GDM1 (cell line): ENCODE measurements at places on chromosomes 7 and 10.

DNA sequence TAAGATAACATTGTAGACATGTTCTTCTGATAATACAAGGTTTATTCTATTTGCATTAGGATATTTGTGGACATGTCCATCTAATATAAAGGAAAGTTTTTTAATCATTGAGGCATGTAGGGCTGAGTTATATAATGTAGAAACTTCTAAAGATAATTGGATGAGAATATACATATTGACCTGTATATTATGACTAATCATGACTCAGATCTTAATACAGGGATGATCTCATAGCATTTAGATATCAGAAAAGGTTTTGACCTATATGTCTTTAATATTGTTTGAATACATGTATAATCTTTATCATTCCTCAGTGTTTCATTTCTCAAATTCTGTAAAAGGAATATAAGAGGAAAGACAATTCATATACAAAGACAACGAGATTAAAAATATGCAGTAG, 39.2 kb downstream of the CD36 start:
- no peak for DNase-seq

DNA sequence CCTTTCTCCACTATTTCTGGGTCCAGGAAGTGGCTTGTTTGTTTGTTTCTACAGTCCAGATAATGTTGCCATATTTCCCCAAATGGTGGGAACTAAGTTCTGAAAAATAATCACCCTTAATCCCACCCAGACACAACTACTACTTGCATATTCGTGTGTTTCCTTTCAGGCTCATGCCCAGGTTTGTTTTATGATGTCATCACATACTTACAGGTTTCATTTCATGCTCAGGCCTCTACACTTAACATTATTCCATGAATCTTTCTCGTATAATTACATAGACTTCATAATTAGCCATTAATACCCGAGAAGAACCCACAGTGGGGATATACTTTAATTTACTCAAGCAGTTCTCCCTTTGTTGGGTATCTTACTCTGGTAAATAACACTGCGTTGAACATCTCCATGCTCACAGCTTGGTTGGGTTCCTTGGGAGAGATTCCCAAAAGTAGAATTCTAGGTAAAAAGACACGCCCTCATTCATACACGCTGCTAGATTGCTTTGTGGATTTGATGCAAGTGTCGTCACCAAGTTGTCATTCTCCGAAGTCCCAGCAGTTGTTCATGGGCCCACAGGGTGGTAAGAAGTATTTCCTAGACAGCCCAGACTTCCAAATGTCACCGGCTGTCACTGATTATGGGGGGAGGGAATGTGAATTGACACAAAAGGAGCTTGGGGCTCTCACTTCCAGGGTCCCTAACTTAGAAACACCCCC, 42.6 kb downstream of the UNC5B start:
- no peak for DNase-seq

- DNase-seq: no peak
Measured at GRCh38 chr10:88820748-88821401, 18.3 kb downstream of the LIPM start.

DNA sequence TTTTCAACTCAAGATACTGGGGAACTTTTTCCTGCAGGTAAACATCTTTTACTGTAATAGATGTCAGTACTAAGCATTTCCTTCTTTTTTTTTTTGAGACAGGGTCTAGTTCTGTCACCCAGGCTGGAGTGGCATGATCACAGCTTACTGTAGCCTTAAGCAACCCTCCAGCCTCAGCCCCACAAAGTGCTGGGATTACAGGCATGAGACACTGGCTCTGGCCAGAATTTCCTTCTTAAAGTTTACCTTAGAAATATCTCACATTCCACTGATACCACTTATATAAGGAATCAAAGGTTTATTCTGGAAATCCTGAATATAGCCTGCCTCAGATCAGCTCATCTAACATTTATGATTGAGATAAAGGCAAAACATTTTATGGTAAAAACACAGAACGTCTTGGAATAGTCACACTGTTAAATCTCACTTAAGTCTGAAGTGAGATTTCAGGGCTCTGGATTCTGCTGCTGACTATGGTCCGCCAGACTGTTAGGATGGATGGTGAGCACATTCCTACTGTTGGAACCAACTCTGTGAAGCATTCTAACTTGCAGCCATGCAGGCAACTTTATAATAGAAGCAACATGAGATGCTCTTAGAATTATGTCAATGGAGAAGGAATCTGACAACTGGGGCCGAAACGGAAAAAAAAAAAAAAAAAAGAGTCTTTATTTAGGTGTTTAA, 151.9 kb downstream of the ZMYND11 start:
- no peak for DNase-seq

GRCh38 chr10:57948796-57949195, 318.9 kb downstream of the IPMK start:
- no peak for DNase-seq

DNA sequence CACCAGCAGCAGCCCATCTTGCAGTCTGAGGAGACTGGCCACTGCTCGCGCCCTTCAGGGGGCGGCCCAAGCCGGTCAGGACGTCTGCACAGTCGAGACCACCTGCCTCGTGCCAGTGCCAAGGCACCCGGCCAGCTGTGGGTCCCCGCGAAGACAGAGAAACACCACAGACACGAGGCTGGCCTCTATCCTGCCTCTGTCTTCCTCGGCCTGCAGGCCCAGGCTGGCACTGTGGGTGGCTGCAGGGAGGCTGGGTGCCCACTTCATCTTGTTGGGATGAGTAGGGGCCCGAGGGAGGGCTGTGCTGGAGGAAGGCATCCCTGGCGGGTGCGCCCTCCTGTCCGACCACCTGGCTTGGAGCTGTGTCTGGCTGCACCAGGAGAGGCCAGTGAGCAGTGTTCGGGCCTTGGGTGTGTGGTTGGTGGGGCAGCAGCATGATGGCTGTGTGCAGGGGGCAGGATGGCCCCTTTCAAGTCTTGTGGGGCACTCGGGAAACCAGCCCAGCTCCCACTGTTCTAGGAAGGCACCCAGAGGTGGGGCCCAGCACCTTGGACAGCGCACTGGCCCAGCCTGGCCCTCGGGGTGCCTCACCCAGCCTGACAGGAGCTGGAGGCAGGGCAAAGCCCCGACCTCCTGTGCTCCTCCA, 7.3 kb downstream of the DPYSL4 start:
- DNase-seq: no peak

DNA sequence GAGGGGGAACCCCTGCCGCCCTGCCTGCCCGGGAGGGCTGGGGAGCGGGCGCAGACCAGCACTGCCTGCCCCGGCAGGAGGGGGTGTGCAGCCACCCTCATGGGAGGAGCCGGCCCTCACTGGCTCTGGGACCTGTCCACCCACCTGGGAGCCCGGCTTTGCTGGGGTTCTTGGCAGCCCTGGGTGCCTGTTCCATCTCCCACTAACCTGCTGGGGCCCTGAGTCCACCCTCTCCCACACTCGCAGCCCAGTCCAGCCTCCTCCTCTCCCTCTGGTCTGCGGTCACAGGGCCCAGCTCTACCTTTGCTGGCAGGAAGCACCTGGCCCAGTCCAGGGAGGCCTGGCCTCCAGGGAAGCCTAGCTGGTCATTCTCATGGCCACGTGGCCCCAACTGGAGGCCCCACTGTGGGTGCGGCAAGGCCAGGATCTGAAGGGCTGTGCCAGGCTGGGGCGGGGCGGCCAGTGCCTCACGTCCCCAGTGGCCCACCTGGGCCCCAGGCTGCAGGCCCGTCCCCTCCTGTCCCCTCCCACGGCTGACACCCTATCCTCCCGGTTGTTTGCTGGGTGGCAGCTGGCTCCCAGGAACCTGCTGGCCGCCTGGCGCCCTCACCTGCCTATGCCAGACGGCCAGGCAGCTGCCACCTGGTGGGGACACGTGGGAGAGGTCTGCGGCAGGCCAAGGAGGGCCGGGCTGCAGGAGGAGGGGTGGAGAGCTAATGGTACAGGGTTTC, at the start of gene TMEM184A:
TMEM184A (minus strand) TSS at position 393 of the 731 bp plus-strand sequence. CDS start 721 bp downstream, outside the sequence.
- DNase-seq: no peak

DNA sequence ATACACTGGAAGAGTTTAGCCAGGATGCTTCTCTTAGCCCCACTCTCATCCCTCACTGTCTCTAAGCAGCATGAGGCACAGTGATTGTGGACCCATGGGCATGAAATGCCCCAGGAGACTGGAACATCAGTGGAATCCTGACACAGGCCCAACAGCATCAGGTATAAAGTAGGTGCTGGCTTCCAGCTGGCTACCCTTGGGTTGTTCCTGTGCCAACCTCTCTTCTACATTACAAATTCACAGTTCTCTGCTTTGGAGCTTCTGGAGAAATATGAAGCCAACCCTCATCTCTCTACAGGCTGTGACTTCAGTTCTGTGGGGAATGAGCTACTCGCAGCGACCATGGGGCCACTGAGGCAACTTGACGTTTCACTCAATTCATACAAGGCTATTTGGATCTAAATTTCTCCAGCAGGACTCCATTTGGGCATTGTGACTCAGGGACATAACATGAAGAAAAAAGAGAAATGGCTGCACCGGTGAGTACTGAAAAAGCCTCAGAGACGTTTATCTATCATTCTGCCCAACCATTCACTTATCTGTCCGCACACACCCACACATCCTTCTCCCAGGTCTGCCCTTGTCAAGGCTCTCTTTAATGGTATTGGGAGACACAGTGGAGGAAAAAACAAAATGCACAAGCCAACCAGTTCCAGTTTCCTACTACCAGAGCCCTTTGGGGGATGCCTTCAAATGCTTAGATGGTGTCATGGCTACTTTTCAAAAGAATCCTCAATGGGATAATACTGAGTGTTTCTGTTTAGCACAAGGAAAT, 35.4 kb upstream of the TM9SF3 start:
- no peak for DNase-seq

GRCh38 chr7:41742401-41743020, 39.6 kb upstream of the INHBA start:
- no peak for DNase-seq

DNA sequence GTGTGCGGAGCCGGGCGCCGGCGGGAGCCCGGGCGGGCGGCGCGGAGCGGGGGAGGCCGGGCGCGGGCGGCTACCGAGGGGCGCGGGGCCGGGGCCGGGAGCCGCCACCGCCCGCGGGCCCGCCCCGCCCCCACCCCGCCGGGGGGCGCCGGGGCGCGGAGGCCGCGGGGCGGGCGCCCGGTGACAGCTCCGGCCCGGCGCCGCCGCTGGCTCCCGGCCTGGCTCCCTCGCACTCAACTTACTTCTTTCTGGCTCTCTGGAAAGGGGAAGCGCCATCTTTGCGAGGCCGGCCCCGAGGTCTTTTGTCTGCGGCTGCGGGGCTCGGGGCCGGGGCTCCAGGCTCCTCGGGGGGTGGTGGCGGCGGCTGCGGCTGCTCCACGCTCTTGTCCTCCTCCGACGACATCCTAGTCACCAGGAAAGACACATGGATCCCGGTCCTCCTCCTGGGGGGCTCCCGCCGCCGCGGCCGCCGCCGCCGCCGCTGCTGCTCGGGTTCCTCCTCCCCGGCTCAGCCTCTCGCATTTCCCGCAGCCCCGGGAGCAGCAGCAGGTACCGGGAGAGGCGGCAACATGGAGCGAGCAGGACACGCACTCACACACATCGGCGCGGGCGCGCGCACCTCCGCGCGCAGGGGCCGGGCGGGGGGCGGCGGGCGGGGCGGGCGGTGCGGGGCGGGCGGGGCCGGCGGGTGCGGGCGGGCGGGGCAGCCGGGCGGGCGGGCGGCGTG, at the start of gene KMT2C:
KMT2C (minus strand) TSS at position 620 of the 727 bp plus-strand sequence; CDS start at position 403, 217 bp downstream.
- DNase-seq: peak; percentile 53

DNA sequence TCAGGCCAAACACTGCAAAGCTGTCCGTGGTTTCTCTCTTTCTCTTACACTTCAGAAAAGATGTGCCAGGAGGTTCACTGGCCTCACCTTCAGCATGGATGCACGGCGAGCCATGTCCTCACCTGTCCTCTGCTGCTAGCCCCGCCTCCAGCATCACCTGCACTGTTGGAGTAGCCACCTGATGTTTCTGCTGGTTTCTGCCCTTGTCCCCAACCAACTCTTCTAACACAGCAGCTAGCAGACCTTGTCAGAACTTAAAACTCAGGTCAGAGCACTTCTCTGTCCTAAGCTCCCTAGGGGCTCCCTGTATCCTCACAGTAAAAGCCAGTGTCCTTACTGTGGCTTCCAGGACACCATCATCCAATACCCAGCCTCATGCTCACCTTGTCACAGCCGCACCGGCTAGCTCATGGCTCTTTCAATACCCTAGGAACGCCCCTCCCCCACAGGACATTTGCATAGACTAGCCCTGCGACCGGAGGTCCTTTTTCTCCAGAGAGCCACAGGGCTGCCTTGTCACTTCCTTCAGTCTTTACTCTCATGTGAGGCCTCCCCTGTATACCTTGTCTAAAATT, 15.2 kb downstream of the PALD1 start:
- DNase-seq: peak; percentile 49

- no peak for DNase-seq
Measured at GRCh38 chr7:7895754-7896153, 72.8 kb upstream of the GLCCI1 start.

- no peak for DNase-seq
Measured at GRCh38 chr10:76436981-76437380, 1005.6 kb downstream of the LRMDA start.

DNA sequence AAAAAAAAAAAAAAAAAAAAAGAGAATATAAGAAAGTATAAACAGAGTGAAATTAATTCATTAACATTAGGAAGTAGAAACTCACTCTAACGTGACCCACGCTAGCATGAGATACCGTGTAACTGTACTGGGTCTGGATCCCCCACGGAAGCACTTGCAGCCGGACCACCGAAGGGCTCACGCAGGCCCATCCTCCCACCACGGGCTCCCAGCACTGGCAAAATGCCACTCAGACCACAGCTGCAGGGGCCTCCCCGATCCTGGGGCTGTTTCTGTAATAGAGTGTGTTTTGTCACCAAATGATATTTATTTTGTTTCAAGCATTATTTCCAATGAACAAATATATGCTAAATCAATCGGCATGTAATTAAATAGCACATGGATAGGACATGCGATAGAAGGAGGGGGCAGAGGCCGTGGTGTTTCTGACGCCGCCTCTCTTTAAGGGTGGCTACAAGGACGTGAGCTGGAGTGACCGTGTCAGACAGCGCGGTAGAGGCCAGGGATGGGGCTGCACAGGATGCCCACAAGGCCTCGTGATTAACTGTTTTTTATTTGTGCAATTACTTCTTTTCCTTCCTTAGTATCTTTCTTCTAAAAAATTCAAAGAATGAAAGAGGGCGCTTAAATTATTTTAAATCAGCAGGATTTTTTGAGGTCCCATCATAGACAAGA, 568.5 kb downstream of the PTPRN2 start:
- no peak for DNase-seq

DNA sequence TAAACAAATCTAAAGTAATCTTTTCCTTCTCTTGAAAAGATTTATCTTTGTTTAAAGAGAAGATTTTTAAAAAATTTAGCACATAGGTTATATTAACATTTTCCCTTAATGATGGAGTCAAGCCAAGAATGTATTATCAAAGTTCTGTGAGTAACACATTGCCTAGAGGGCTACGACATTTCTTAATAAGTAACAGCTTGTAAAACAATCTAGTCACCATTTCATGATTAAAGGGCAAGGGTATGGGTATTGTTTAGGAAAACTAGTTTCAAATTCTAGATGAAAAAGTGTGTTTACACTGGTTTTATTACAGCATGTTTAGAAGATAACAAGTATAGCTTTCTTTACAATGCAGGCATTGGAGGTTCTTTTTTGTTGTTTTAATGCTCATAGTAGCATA, 28.6 kb upstream of the LAMB4 start:
- DNase-seq: no peak
